ENCODE measurements at places on chromosomes 4 and X.
A peak's percentile ranks its signal among the peaks of the same experiment; 100 is the strongest.

- DNase-seq: no peak
Measured at GRCh38 chr4:107900067-107900466, 31.3 kb upstream of the CYP2U1 start.

DNA sequence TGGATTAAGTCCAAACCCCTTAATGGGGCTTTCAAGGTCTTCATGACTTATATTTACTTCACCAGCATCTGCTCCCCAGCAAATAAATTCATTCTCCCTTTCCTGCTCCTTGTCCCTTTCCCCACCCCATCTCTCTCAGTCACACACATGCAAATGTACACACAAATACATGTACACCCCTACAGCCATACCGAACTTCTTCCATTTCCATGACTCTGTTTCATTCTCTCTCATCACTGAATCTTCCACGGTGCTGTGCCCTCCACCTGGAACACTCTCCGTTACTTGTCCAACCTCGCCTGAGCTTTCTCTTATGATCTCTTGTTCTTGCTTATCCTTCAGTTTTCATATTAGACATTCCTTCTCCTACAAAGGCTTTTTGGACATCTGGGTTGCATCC, 22.0 kb upstream of the RPA4 start:
- no peak for DNase-seq

DNA sequence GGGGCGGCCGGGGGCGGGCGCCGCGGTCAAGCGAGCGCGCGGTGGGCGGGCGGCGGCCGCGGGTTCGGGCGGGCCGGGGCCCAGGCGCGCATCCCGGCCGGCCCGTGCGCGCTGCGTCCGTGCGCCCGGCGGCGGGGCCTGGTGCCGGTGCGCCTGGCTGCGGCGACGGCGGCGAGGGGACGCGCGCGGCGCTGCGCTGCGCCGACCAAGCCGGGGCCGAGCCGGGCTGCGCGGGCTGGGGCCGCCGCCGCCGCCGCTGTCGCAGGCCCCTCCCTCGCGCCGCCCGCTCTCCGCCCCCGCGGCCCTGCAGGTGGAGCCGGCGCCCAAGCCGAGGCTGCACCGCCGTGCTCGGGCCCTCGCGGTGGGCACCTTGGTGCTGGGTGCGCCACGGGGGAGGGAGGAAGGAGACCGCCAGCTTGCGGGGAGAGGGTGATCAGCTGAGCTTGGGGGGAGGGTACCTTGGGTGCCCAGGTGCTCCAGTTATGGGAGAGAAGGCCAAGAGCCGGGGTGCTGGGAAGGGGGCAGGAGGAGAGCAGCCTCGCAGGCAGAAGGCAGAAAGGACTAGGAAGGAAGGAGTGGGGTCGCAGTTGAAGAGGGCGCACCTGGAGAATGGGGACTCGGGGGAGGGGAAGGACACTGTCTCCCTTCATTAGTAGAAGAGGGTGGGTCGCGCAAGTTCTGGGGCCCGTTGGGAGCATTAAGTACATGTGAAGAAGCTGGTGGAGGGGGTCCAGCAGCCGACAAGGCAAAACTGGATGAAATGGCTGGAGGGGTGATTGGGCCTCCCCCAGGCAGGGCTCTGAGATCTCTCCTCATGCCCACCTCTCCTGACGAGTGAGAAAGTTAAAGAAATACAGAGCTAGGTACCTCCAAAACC, at the start of gene PPP2R2C:
Gene PPP2R2C (minus strand): TSS at position 228 of the 877 bp plus-strand sequence. CDS start 385 bp downstream, outside the sequence.
- no peak for DNase-seq

GRCh38 chrX:143580266-143580665, 55.6 kb downstream of the SLITRK4 start:
- peak; percentile 56 for DNase-seq

- no peak for DNase-seq
Measured at GRCh38 chrX:97882306-97882705, 998.6 kb downstream of the RPA4 start.

DNA sequence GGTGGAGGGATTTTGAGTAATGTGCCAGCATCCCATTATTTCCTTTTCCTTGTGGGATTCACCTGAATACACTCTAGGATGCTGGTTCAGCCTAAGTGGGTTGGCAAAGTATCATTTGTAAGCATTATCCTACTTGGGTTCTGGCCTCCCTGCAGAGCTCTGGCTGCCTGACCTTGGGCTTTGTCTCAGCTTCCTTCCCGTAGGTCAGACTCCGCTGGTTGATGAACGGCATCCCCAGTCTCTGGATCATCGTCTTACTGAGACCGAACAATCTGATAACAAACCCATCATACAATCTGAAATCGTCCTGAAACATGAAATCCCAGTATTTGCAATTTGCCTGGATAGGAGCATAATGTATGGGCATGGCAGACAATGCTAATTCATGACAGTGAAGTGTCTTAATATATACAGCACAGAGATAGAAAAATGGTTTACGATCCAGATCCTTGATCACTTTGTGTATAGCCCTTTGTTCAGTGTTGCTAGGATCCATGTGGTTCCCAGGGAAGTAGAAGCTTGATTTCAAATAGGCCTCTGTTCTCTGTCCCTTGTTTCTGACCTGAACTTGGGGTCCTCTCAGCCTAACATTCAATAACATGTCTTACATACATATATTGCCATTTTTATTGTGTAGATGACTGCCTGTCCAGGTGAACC, 5.5 kb downstream of the MID2 start:
- no peak for DNase-seq

DNA sequence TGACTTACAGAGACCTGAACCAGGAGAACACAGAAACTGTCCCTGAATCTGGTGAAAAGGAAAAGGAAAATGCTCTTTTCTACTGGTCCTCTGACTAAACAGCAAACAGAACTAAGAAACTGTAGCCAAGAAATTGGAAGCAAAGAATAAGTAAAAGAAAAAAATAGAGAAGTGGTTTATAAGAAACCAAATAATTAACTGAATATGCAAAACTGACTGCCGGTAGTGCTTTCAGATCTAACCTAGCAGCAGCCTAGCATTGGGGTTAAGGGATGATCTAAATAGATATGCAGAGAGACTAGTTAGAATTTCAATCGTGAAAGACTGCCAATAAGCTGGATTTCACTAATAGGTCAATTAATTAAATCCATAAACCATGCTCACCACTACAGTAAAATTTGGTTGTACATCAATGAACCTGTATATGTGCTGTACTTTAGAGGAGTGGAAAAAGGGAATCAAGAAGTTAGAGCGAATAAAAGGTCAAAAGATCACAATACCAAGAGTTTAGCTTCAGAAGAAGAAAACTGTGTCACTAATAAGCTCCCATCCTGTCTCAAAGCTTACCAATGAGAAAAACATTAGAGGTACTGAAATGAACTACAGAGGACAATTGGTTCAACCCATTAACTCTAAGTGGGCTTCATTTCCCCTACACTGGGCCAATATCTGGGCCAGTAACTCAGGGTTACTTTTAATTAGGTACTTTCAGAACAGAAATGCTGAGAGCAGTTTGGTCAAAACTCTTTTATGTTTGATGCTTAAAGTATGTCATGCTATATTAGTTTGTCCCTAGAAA, 53.6 kb downstream of the KLHL13 start:
- no peak for DNase-seq

GRCh38 chrX:134388161-134389109, 71.5 kb upstream of the HPRT1 start:
- peak; percentile 63 for DNase-seq

- DNase-seq: no peak
Measured at GRCh38 chrX:39438603-39439602, 637.6 kb downstream of the MID1IP1 start.

- peak; percentile 0 for DNase-seq
Measured at GRCh38 chrX:18146954-18147353, 73.7 kb downstream of the BEND2 start.

GRCh38 chr4:183950536-183950935, 45.4 kb downstream of the STOX2 start:
- DNase-seq: no peak

DNA sequence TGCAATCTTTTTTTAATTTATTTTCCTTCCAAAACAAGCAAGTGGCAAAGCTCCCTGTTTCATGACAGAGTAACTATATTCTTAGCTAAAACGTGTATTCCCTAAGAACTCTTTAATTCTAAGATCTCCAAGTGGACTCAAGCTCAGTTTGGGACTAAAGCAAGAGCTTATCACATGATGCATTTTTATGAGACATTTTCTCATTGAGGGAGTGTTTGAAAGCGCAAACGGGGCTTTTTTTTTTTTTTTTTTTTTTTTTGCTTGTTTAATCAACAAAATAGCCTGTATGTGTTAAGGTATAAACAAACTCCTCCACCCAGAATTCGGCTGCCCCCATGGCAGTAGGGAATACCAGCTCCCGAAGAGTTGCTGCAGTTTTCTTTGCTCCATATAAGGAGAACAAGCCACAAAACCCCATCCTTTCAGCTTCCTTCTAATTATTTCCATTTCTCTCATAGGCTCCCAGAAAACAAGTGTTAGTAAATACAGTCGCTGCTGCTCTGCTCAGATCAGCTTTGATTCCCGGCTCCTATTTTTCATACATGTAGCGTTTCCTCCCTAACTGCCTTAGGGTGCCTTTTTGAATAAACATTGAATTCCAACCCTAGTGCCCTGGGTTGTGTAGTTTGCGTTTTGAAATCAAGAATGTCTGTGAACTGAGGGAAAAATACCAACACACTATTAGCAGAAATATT, 669 bp upstream of the PPARGC1A start:
- DNase-seq: no peak

- no peak for DNase-seq
Measured at GRCh38 chr4:103097112-103097511, 2.5 kb downstream of the BDH2 start.

GRCh38 chr4:163857903-163858302, 363.4 kb downstream of the TMA16 start:
- no peak for DNase-seq
